ENCODE measurements at places on chromosomes 12 and 14. TPM values are rescaled to one million over a fixed set of nuclear protein-coding genes. Genes with fewer than 3 reads are reported as not detected.

Gene TAS2R7
- not detected for total RNA-seq

Gene OAS3
- 37.1 TPM for total RNA-seq

Gene SMOC1
- 0.36 TPM for total RNA-seq

Gene GPD1
- 0.59 TPM for total RNA-seq

Gene KRT72
- not detected for total RNA-seq

Gene BEST3
- 1.0 TPM for total RNA-seq

Gene GUCY2C
- total RNA-seq, result 0.09 TPM

Gene RAD51B
- total RNA-seq, result 8.2 TPM

Gene HSPB8
- 54.6 TPM for total RNA-seq

Gene NRXN3
- 18.0 TPM for total RNA-seq

Gene SMCO2
- total RNA-seq, result 0.32 TPM

Gene OTX2
- total RNA-seq, result 8.2 TPM

Gene KCNH3
- 0.14 TPM for total RNA-seq

Gene STAB2
- not detected for total RNA-seq

Gene CLEC14A
- total RNA-seq, result not detected

Gene YAF2
- 29.3 TPM for total RNA-seq

Gene ALG10
- total RNA-seq, result 5.5 TPM

Gene ITGB7
- 1.3 TPM for total RNA-seq

Gene FSCB
- total RNA-seq, result not detected

Gene CELA1
- total RNA-seq, result not detected

Gene MANSC1
- total RNA-seq, result 2.9 TPM

Gene ABCD4
- total RNA-seq, result 49.2 TPM

Gene TOGARAM1
- total RNA-seq, result 14.7 TPM

Gene PLEKHG7
- total RNA-seq, result 0.68 TPM

Gene NDUFB1
- 105 TPM for total RNA-seq

Gene SAMD15
- 2.1 TPM for total RNA-seq

Gene TRIM9
- 4.7 TPM for total RNA-seq

Gene MFAP5
- 86.4 TPM for total RNA-seq

Gene C12orf54
- total RNA-seq, result 1.2 TPM

Gene GPR68
- 0.50 TPM for total RNA-seq

Gene ERP27
- total RNA-seq, result 0.29 TPM

Gene TEAD4
- total RNA-seq, result 13.0 TPM

Gene NOS1
- total RNA-seq, result not detected

Gene NRIP2
- not detected for total RNA-seq

Gene B3GNT4
- 0.54 TPM for total RNA-seq

Gene TMCC3
- 3.5 TPM for total RNA-seq

Gene ADAMTS20
- 0.66 TPM for total RNA-seq

Gene STXBP6
- total RNA-seq, result 27.1 TPM
